ENCODE measurements at places on chromosomes 6 and 20.

- no peak for DNase-seq
These were observed 95.6 kb upstream of the FOXO3 start for GRCh38 chr6:108465098-108465495.

DNA sequence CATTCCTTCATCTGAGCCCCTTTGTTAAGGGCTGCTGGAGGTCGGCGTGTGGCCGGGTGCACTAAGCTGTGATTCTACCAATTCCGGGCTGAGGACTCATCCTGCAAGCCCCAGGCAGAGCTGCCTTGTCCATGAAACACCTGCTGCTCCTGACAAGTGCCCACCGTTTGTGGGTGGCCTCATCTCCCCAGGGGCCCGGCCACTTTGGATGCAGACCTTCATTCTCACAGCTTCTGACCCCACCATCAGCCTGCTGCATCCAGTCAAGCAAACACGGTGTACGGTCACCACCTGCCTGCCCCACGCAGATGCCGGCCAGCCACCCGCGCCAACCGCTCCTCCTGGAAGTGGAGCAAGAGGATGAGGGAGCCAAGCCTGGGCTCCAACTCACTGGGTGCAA is 382.7 kb downstream of the THBS2 start:
- no peak for DNase-seq

DNA sequence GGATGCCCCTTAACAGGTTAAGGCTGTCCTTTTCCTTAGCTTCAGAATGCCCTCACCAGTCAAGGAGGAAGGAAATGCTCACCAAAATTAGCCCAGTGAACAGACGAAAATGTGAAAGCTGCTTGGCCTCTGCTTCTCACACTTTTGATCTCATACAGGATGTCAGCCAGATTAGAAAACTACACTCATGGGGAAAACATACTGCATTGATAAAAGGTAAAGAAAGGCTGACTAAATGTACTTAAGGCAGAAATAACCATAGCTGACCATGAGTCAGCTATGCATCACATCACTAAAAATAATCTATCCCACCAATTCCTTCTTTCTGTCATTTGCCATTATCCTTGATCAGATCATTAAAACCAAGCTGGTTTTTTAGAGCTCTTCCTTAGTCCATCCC is 198.4 kb upstream of the TENT5A start:
- no peak for DNase-seq

- DNase-seq, result no peak
These were observed 28.3 kb upstream of the TLDC2 start for GRCh38 chr20:36847710-36848040.

DNA sequence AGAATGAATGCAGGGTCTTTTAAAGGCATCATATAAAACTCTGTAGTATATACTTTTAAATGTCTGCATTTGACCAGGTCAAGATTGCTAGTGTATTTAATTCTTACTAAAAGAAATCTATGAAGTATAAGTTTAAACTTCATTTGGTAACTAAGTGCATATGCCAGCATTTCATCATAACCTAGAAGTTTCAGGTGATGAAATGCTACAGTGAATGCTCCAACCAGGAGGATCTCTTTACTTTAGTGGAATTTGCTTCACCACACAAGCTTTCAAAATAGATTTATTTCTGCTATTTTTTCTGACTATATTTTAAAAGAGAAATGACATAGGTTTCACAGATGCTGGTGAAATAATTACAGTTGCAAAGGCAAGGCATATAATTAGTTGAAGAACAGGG is 141.9 kb downstream of the HIVEP2 start:
- no peak for DNase-seq

- no peak for DNase-seq
These were observed 225.7 kb downstream of the UTRN start for GRCh38 chr6:144510859-144511258.

DNA sequence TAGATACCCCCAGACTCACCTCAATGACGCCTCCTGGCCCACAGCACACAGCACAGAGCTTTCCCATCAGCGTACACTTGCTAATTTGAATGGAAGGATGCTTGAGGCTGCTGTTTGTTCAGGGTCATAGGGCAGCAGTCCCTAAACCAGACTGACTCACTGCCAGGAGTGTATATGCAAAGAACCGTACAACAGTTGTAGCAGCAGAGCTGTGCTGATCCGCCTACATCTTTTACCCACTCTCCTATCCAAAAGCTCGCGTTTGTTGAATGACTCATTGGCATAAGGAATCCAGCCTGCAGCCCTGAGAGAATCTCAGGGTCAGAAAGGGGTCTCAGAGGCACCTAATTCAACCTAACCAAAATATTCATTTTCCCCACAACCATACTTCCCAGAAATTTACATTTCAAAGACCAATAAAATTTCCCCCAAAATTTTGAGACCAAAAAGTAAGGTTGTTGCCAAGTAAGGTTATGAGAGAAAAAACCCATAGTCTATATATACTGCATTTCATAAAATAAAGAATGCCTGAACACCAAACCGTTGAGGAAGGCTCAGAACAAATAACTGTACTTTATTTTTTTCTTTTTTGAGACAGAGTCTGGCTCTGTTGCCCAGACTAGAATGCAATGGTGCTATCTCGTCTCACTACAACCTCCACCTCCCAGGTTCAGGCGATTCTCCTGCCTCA is 35.3 kb upstream of the CCND3 start:
- DNase-seq, result no peak

DNA sequence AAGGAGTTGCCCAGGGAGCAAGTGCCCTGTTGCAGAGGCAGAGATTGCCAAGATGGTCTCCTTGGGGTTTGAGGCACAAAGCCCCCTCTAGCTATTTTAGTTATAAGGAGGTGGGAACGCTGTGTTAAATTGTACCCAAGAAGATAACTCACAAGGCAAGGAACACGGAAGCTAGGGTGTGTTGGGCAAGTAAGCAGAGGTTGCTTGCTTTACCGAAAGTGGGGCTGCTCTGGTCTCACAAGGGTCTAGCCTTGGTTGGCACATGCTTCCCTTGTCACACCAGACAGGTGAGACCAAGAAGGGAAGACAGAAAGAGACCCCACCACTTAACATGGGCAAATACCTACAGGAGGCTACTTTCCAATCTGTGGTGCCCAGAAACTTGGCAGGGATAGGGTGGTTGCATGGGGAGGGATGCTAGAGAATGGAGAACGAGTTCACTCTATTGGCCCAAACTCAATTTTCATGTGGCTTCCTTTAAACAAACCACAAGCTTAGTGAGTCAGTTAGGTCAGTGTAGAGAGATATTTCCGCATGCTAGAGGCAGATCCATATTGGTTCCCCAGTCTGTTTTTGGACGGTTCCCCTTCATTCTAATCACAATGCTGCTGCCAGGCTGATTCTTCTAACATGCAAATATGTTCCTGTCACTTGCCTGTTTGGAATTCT is 42.4 kb downstream of the PLAGL1 start:
- DNase-seq, result no peak

GRCh38 chr20:18754030-18754652 is 59.4 kb upstream of the SCP2D1 start:
- no peak for DNase-seq

GRCh38 chr6:159788276-159788675 is 1.1 kb downstream of the TCP1 start:
- no peak for DNase-seq

GRCh38 chr6:5582762-5583161 is 321.4 kb downstream of the FARS2 start:
- no peak for DNase-seq

GRCh38 chr6:227812-228338 is 64.4 kb upstream of the DUSP22 start:
- no peak for DNase-seq

GRCh38 chr6:16473908-16474771 is 235.8 kb downstream of the GMPR start:
- DNase-seq, result no peak

DNA sequence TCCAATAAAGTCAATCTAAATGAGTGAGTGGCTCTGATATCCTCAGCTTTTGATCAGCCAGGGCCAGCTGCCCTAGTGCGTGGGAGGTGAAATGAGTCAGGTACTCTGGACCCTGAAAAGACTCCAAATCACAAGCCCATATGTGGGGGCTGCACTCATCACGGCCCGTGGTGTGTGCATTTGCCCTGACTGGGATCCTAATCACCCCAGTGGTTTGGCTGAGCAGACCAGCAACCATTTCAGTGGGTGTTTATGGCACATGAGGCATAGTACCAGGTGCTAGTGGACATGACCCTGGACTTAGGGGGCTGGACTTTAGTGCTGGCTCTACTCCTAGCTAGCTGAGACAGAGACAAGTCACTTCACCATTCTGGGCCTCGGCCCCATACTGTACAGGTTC is 39.4 kb downstream of the SCML4 start:
- no peak for DNase-seq

- DNase-seq, result no peak
These were observed 914 bp upstream of the RANBP9 start for GRCh38 chr6:13712599-13712898.

- no peak for DNase-seq
These were observed 18.2 kb downstream of the VTA1 start for GRCh38 chr6:142165227-142165626.

GRCh38 chr6:135358251-135358821 is 139.2 kb downstream of the AHI1 start:
- no peak for DNase-seq

- DNase-seq, result no peak
These were observed 29.2 kb upstream of the ALDH8A1 start for GRCh38 chr6:134979142-134979541.

- DNase-seq, result no peak
These were observed 954 bp downstream of the HSD17B8 start for GRCh38 chr6:33205191-33206026.

- DNase-seq, result no peak
These were observed 6.4 kb upstream of the TRIM38 start for GRCh38 chr6:25956226-25956625.

DNA sequence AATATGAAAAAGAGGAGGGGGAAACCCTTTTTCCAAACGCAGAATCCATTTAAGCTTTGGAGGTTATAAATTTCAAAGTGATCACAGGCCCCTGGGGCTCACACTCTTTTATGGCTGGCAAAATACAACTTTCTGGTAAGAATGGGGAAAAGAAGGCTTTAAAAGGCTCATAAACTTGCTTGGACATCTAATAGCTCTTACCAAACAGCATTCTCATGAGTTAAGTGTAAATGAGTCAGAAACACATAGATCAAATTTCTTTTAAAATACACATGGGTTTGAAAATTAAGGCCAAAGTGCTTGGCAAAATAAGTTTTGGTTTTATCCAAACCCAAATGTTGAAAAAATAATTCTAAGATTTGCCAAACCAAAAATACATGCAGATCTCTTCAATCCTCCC is 154.6 kb downstream of the SOBP start:
- no peak for DNase-seq

GRCh38 chr6:67863346-67863745 is 771.7 kb upstream of the ADGRB3 start:
- DNase-seq, result no peak

DNA sequence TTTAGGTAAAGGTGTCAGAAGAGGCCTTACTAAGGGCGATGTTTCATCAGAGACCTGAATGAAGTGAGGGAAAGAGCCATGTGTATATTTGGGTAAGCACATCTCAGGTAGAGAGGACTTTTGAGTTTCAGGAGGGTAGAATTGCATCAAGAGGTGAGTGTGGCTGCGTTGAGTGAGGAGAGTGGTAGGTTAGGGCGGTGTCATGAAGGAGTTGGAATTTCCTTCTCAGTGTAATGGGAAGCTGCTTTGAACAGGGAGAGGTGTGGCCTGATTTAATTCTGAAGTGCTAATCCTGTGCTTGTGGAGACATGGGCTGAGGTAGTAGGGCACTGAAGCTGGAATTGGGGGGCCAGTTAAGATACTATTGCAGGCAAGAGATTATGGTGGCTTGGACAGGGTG is 53.9 kb downstream of the IGF2R start:
- no peak for DNase-seq

DNA sequence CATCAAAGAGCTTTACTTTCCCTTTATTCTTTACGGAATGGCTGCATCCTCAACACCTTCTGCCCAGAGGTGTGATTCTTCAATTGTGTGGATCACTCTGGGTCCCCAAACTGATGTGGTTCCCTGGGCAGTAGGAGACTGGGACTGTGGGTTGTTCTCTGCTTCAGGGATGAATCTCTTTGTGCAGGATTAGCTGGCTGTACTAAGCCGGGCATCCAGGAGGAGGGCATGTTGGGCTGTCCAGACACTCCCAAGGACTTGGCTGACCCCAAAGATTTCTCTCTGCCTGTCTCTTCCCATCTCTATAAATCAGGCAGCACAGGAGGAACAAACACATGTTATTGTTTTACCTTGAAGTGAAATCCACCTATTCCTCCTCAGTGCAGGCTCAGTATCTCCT is 15.3 kb downstream of the FARS2 start:
- DNase-seq, result no peak

DNA sequence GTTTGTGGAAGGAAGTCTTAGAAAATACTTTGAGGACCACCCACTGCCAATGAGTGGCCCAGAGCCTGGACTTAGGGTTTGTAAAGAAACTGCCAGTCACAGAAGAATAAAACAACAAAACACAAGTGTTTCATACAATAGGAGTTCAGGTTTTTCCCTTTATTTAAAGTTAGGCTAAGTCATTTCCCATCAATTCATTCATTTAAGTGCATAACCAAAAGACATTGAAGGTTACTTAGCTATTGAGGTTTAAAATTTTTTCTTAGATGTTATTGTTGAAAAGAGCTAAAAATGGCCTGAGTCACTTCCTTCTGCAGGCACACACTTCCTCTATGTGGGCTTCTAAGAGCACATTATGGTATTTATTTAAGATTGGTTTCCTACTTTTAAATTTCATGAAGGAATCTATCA is 54.2 kb downstream of the ARMC2 start:
- DNase-seq, result no peak

DNA sequence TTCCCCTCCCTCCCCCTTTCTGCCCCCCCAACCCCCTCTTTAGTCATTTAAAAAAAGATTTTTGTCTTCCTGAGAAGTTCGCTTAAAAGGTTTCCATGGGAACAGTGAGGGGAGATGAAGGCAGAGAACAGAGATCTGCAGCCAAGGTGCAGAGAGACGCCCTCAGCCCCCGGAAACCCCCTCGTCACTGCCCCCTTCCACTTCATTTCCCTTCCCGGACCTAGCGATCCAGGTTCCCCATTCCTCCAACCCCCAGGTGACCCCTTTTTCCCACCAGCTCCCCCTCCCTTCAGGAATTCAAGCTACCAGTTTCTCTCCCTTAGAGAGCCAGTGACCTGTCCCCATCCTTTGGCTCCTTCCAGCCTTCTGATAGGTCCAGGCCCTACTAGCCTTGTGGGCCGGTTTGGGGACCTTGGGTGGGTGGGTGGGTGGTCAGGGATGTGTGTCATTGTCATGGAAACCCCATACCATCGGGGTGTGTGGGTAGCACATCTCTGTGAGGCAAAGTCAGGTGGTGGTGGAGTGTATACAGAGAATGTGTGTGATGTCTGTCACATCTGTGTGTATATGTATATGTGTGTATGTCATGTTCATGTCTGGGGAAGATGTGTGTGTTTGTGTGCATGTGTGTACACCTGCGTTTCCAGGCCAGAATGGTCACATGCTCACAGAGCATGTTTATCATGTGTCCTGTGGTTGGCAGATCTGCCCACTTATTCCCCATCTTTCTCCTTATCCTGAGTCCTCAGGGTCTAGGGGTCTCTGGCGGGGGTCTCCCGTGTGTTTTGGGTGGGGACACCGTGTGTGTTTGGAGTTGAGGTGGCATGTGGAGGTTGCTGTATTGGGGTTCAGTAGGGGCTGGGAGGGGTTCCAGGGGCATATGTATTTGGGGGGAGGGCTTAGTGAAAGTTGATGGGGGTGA is 7.0 kb downstream of the SYNGAP1 start:
- peak; percentile 17 for DNase-seq

All from caudate nucleus (tissue), 63 donors.